ENCODE measurements at places on chromosomes 12 and 14.

GRCh38 chr12:54394281-54394719 lies 9.8 kb upstream of the ZNF385A start:
- no peak for DNase-seq

GRCh38 chr12:111368291-111368787 lies 556 bp downstream of the PHETA1 start:
- no peak for DNase-seq

DNA sequence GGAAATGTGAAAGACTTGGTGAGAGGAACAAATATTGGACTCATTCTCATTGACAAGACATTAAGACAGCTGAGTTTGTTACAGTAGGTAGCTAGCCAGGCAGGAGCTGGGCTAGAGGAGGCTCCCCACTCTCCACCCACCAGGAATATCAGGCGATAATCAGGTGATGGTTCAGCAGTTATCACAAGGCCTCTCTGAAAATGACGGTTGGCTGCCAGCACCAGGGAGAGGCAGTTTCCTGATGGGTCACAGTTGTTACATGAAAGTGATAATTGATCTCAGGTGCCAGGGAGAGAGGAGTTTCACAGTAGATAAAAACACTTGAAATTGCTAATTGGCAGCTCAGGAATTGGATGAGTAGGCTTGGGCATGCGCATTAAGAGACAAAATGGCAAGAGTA lies 116.5 kb downstream of the TMTC2 start:
- DNase-seq = no peak

DNA sequence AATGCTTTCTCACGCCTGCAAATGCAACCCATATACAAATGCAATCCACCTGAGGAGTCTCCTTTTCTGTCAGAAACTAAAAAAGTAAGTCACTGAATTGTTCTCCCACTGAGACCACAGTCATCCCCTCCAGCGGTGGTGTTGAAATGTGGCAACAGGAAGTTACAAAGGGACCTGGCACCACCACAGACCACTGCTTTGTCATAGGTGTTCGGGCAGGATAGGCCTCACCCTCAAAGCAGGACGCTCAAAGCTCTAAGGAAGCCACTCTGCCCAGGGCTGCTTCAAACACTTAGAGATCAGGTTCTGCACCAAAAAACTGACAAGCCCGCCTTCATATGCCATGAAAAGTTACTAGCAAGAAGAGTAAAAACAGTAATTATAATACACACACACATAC lies 11.3 kb downstream of the PHLDA1 start:
- DNase-seq = peak; percentile 43

GRCh38 chr14:60933920-60934655 lies 46.8 kb downstream of the TRMT5 start:
- no peak for DNase-seq

- DNase-seq = no peak
Measured at GRCh38 chr12:60231303-60231702, 635.5 kb downstream of the SLC16A7 start.
